ENCODE measurements at places on chromosomes 2 and 18.

DNA sequence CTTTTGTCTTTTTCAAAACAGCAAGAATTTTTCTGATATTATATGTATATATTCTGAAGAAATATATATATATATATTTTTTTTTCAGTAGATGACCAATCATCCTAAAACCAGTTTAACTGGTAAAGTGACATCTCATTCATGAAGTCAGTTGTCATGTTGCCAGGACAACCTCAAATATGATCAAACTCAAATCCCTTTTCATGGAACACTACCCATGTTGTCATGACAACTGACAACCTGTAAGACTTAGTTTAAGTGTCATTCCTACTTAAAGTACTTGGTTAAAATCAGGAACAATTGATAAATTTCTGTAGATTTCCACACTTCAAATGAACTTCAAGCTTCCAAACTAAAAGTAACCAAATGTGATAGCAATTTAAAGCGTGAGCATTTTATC lies 101.8 kb upstream of the ERBB4 start:
- no peak for DNase-seq

- DNase-seq: no peak
Observed at GRCh38 chr2:88077080-88077479, 9.5 kb downstream of the SMYD1 start.

GRCh38 chr2:38581193-38582147 lies 21.3 kb downstream of the HNRNPLL start:
- peak; percentile 86 for DNase-seq

GRCh38 chr18:68803356-68803755 lies 5.5 kb downstream of the CCDC102B start:
- DNase-seq: no peak

GRCh38 chr18:39786477-39786876 lies 2168.6 kb upstream of the PIK3C3 start:
- no peak for DNase-seq

Data from CD4-positive, alpha-beta T cell treated with Interleukin-12 subunit alpha and Interleukin-12 subunit beta, for 1 hour (primary cell).